ENCODE measurements at places on chromosomes 16 and 17.

DNA sequence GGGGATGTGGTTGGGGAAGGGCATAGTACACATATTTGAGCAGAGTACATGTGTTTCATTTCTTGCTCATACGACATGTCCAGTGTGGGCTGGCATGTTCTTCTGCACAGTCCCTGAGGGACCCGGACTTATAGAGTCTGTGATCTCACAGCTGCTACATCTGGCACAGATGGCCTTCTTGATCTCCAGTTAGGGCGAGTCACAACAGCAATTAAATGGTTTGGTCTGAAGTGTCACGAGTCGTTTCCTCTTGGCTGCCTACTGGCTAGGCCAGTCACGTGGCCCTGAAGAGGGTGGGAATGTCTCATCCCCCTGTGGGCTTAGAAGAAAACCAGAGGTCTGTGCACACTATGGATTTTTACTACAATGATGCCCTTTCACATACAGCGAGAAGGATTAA lies 443.6 kb downstream of the WWOX start:
- DNase-seq = no peak

- no peak for DNase-seq
These were observed 10.5 kb upstream of the KRT38 start for GRCh38 chr17:41451154-41451728.

GRCh38 chr17:59617156-59617732 lies 2.5 kb upstream of the CLTC start:
- DNase-seq = no peak

GRCh38 chr17:57607553-57608120 lies 137.5 kb downstream of the CCDC182 start:
- DNase-seq = no peak

- DNase-seq = no peak
These were observed 21.2 kb upstream of the HOXB9 start for GRCh38 chr17:48647103-48647962.

GRCh38 chr17:31433091-31433790 lies 41.8 kb downstream of the RAB11FIP4 start:
- peak; percentile 1 for DNase-seq

DNA sequence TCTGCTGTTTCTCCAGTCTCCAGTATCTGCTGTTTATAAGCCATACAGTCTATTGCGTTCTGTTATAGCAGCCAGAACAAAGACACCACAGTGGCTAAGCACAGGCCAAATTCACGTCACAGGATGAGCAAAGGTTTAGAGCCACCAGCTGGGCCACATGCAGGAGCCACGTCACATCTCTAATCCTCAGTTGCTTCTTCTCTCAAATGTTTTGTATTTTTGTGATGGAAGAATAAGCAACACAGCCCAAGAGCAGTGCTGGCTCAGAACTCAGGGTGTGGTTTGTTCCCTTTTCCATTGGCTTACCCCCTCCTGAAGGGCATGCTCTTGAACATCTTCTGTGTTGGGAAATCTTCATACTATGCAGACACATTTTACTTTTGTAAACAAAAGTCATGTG lies 309.4 kb upstream of the CDH5 start:
- DNase-seq = no peak

- DNase-seq = no peak
These were observed 4.5 kb upstream of the MNT start for GRCh38 chr17:2405247-2405926.

DNA sequence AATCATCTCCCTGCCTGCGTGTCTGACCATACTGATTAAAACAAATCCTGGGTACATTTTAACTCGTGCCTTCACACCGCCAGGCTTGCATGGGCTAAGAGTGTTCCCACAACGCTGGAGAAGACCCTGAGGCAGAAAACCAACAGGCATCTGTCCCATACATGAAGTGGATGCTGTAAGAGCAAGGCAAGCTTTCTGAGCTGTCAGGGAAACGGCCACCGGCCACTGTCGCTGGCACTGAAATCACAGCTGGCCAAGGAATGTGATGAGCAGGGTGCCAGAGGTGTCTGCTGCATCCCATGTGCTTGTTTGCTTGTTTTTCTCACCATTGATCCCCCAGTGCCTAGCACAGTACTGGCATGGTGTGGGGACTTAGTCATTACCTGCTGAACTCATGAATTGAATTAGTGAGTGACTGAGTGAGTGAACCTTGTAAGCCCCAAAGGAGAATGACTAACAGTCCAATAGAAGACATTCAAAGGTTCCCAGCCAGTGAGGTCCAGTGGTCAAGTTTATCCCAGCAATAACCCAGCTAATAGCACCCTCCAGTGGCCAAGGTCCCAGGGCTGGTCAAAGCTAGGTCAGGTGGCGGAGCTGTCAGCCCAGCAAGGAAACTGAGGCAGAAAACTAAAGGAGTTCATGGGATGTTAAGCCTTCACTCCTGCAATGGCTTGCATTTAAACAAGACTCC lies 92.7 kb upstream of the CDH5 start:
- no peak for DNase-seq

GRCh38 chr17:2195729-2196128 lies 107.9 kb downstream of the SMG6 start:
- peak; percentile 47 for DNase-seq

- DNase-seq = no peak
These were observed 75.1 kb upstream of the ENDOV start for GRCh38 chr17:80339731-80340456.

DNA sequence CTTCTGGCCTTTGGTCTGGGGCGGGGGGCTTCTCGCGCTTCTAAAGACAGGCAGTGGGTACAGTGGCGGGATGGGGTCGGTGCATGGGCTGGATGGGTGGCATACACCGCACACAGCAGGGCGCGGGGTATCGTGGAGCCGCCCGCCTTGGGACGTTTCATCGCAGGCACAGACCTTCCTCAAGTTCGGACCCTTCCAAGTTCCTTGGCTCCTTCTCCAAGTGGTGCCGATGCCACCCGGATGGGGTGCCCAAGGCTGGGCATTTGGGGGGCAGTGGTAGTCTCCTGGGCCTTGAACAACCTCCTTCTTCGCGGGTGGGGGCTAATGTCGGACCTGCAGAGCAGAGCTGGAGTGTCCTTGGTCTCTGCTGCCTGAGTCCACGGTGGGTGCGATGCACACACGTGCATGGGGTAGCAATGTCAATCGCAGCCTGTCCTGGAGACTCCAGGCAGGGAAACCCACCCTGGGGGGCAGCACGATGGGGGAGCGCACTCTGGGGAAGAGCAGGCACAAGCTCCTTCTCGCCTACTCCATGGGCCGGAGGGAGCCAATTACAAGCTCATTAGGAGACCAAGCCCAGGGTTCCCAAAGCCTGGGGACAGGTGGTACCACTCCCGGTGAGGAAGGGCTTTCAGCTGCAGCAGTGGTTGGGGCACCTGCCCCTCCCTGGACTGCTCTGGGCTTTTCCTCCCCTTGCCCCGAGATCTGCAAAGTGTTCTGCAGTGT lies 686 bp upstream of the MTSS2 start:
- no peak for DNase-seq

DNA sequence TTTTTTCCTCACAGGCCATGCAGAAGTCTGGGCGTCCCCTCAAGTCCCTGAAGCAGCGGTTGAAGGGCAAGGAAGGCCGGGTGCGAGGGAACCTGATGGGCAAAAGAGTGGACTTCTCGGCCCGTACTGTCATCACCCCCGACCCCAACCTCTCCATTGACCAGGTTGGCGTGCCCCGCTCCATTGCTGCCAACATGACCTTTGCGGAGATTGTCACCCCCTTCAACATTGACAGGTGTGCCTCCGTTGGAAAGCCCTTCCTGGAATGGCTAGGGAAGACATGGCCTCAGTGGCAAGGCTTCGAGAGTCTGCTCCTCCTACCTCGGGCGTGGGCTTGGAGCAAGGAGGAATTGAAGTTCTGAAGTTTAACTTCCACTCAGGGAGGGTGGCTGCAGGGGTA lies 13.5 kb downstream of the POLR2A start:
- no peak for DNase-seq

- DNase-seq = no peak
These were observed 58.9 kb downstream of the CES1 start for GRCh38 chr16:55773859-55774549.

DNA sequence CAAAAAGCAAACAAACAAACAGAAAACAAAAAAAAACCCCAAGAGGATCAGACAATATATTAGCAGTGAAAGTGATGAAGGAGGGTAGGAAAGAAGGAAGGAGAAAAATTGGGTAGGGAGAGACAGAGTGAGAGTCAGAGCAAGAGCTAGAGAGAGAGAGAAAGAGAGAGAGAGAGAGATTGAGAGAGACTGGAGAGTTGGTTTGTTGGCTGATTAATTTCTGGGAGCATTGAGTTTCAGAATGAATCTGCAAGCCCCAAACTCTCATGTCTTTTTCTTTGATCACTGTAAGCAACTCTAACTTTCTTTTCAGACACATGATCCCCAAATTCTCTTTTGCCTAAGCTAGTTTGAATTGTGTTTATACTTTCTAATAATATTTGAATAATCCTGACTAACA lies 388.1 kb downstream of the SHISA9 start:
- DNase-seq = no peak

DNA sequence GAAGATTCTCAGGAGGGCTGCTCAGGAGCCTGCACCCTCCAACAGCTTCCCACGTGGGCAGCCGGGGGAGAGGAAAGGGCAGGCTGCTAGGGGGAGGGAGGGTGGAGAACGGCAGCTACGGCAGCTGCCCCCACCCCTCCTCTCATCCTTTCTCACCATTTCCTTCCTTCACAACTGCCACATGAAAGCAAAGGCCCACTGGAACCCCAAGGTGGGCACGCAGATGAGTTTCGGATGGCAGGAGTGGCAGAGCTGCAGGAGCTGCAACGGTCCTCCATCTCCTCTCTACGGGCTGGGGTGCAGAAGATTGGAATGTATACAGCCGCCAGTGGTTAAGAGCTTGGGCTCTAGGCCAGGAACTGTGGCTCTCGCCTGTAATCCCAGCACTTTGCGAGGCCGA lies 77.7 kb downstream of the GAS7 start:
- no peak for DNase-seq

DNA sequence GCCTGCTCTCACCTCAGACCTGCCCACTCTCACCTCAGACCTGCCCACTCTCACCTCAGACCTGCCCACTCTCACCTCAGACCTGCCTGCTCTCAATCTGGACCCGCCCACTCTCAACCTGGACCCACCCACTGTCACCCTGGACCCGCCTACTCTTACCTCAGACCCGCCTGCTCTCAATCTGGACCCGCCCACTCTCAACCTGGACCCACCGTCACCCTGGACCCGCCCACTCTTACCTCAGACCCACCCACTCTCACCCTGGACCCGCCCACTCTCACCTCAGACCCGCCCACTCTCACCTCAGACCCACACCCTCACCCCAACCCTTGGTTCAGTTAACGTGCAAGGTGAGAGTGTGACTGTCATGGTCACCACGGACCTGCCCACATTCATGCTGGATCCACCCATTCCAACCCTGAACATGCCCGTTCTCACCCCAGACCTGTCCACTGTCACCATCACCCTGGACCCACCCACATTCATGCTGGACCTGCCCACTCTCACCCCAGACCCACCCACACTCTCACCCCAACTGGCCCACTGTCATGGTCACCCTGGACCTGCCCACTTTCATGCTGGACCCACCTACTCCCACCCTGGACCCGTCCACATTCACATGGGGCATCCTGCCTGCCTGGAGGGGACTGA lies 31.2 kb upstream of the ENPP7 start:
- no peak for DNase-seq

DNA sequence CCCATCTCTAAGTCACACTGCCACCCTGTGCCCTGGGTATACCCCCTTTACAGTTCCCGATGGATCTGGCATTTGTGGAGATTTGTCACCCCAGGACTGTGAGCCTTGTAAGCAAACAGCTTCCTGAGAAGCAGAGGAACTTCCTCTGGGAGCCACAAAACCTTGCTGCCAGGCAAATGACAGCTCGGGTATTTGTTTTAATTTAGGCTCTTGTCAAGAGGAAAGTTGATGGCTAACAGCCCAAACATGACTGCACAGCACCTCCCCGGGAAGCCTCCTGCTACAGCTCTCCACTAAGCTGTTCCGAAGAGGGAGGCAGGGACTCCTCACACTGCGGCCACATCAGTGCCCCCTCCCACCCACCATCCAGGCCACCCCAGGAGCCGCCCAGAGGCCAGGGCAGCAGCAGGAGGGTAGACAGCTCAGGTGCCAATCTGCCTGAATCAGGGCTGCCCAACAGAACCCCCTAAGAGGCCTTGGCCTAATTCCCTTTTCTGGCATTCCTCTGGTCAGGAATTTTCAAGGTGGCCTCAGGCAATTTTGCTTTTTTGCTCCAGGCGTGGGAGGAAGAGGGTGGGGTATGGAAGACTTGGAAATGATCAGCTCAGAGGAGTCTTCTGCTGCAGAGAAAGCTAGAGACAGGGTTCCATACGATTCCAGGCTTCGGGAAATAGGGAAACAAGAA lies 2.6 kb downstream of the ABR start:
- no peak for DNase-seq

- DNase-seq = no peak
These were observed 626.1 kb downstream of the TMEM114 start for GRCh38 chr16:7964167-7964566.

- DNase-seq = no peak
These were observed 26.5 kb downstream of the GNPTG start for GRCh38 chr16:1378087-1378803.

DNA sequence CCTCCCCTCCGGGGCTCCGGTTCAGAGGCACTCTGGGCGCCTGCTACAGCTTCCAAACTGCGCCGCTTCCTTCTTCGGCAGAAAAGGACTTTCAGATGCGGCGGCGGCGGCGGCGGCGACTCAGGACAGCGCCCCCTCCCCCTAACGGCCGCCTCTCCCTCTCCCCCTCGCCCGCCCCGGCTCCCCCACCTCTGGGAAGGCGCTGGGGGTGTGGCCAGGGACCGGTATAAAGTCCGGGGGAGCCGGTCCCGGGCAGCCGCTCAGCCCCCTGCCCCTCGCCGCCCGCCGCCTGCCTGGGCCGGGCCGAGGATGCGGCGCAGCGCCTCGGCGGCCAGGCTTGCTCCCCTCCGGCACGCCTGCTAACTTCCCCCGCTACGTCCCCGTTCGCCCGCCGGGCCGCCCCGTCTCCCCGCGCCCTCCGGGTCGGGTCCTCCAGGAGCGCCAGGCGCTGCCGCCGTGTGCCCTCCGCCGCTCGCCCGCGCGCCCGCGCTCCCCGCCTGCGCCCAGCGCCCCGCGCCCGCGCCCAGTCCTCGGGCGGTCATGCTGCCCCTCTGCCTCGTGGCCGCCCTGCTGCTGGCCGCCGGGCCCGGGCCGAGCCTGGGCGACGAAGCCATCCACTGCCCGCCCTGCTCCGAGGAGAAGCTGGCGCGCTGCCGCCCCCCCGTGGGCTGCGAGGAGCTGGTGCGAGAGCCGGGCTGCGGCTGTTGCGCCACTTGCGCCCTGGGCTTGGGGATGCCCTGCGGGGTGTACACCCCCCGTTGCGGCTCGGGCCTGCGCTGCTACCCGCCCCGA lies at the start of gene IGFBP4:
TSS of gene IGFBP4 (plus strand) at position 255 of the 792 bp plus-strand sequence. CDS start at position 541, 286 bp downstream.
- DNase-seq = peak; percentile 57

- no peak for DNase-seq
These were observed 131.9 kb upstream of the SHISA6 start for GRCh38 chr17:11109106-11109505.

- no peak for DNase-seq
These were observed 17.2 kb upstream of the METRNL start for GRCh38 chr17:83062011-83062817.

- DNase-seq = no peak
These were observed 17.6 kb downstream of the SPAG9 start for GRCh38 chr17:51103050-51103449.
